Ureter (tissue), 1 donor: ENCODE measurements at places on chromosomes 4 and X. TPM values are rescaled to one million over a fixed set of nuclear protein-coding genes. Genes with fewer than 3 reads are reported as not detected.

FAM184B gene
- total RNA-seq, result not detected

SYNPO2 gene
- total RNA-seq, result 381 TPM

DNA sequence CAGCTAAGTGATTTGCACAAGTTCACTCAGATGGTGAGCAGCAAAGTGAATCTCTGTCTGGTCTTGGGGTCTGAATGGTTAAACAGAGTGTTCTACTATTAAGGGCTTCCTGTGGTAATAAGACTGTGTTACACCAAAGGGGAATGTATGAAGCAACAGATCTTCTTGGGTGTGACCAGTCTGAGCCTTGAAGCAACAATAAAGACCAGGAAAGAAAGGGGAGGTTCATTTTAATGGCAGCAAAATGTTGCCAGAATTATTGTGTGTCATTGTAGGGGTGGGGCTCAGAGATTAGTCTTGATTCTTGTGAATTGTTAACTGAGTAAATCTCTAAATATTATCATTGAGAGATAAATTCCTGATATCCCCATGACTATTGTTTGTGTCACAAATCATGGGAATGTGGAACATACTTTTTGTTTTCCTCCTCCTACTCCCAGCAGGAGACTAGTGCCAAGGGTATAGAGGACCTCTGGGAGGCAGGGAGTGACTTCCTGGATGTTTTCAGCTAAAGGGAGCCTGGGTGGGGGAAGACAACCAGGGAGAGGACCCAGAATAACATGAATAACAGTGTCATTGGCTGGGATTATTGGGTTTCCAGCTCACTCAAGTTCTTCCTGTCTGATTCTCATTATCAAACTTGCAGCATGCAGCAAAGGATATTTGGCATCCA is 141.4 kb upstream of the PAK3 start:
- DNase-seq, result no peak

DNA sequence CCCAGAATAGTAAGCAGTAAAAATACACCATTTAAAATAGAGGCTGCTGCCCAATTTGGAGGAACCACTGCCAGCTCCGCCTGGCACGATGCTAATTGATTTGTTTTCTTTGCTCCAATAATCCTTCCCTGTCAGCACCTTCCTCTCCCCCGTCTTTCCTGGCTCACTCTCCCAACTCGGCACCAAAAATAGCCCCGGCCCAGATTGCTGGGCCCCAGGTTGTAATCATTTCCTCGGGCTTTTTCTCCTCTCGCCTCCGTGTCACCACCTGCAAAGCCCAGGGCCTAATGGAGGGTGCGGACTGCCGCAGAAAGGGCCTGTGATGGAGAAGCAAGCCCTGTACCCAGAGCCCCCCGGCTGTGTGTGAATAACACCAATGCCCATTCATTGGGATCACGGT is 197.6 kb upstream of the PSAPL1 start:
- DNase-seq, result no peak
